ENCODE measurements at places on chromosomes 2 and 18.

GRCh38 chr2:205284334-205284733 is 398.0 kb upstream of the NRP2 start:
- DNase-seq: no peak

GRCh38 chr2:14199040-14199439 is 433.5 kb upstream of the LRATD1 start:
- DNase-seq: no peak

GRCh38 chr18:58723810-58724602 is 52.7 kb downstream of the MALT1 start:
- no peak for DNase-seq

- DNase-seq: no peak
Observed at GRCh38 chr2:146240391-146240790, 1604.4 kb upstream of the ACVR2A start.

DNA sequence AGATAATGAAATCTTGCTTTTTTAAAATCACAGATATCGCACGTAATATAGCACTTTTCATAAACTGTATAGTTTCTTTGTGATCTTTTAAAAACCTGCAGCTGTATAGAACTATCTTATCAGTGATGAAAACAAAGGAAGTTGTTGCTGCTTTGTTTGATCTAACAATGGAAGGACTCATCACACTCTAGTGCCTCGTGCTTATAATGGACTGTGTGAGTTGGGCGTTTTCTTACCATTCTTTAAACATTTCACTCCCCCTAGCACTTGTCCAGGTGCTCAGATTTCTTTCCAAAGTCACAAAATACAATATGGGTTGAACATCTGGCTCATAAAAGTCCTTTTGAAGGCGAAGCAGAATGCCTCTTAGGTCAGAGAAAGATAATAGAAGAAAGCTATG is 94.8 kb upstream of the SPATS2L start:
- DNase-seq: no peak

GRCh38 chr2:127563458-127564428 is 28.3 kb downstream of the MYO7B start:
- peak; percentile 90 for DNase-seq

GRCh38 chr2:218387369-218388194 is 5.5 kb downstream of the SLC11A1 start:
- peak; percentile 89 for DNase-seq

GRCh38 chr2:196510246-196510645 is 129.3 kb upstream of the CCDC150 start:
- DNase-seq: no peak

- no peak for DNase-seq
Observed at GRCh38 chr2:9815844-9816279, 27.4 kb upstream of the TAF1B start.

GRCh38 chr2:102258025-102258385 is 53.4 kb upstream of the IL1RL1 start:
- no peak for DNase-seq

DNA sequence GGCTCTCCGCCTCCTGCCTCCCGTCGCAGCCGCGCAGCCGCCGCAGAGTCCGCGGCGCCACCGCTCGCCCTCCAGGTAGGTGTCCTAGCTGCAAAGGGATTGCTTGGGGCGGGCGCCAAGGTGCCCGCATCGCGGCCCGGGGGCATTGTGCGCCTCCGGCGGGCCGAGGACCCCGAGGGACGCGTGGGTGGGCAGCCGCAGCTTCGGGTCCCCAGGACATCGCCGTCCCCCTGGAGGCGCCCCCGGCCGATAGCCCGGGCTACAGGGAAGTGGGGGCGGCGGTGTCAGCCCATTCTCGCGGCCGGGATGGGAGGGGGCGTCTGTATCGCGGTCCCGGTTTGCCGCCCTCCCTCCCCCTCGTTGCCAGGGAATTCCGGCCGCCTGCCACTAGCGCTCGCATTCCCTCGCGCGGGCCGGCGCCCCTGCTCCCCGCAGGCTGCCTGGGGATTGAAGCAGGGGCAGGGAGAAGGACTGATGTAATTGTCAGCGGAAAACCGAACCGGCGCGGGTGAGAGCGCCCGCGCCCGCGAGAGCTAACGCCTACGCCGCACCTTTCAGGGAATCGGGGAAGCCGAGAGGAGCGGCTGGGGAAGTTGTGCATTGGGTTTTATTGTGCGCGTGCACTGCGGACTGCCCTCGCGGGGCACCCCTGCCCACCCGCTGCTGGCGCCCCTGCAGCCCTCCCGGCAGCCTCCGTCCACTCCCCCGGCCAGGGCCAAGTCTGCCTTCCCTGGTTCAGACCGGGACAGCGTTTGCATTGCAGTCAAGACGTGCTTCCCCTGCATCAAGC is 483 bp downstream of the OSBPL6 start:
- peak; percentile 33 for DNase-seq

Data from suppressor macrophage treated with lipopolysaccharide for 4 hours (primary cell).